LoVo (cell line): ENCODE measurements at places on chromosomes 11 and 22.
A peak's percentile ranks its signal among the peaks of the same experiment; 100 is the strongest.

- no peak for DNase-seq
Measured at GRCh38 chr11:66818231-66818955, 24.8 kb upstream of the RCE1 start.

GRCh38 chr11:66706989-66707388, 22.0 kb downstream of the SPTBN2 start:
- DNase-seq = no peak

DNA sequence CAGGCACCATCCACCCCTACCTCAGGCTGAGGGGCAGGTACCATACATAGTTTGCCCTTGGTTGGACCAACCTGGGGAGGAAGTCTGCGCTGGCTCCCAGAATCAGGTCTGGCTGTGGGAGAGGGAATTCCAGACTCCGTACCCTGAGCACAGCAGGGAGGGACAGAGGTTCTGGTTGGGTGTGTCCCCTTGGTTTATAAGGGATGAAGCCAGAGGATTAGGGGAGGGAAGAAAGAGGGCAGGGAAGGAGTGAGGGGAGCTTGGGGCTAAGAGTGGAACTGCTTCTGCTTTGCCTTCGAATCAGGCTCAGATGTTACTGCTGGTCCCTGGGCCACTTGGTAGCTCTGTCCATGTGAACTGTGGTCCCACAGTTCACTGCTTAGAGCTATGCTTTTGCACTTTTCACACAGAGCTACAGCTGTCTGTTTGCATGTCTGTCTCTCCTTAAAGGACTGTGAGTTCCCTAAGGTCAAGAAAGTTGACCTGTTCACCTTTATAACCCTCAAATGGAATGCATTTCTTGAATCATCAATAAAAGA, 9.2 kb downstream of the MMP20 start:
- DNase-seq = no peak

DNA sequence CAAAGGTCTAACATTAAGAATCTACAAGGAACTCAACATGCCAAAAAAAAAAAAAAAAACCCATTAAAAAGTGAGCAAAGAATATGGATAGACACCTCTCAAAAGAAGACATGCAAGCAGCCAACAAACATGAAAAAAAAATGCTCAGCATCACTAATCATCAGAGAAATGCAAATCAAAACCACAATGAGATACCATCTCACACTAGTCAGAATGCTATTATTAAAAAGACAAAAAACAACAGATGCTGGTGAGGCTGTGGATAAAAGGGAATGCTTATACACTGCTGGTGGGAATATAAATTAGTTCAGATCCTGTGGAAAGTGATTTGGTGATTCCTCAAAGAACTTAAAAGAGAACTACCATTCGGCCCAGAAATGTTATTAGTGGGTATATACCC, 257.7 kb upstream of the PLET1 start:
- no peak for DNase-seq

DNA sequence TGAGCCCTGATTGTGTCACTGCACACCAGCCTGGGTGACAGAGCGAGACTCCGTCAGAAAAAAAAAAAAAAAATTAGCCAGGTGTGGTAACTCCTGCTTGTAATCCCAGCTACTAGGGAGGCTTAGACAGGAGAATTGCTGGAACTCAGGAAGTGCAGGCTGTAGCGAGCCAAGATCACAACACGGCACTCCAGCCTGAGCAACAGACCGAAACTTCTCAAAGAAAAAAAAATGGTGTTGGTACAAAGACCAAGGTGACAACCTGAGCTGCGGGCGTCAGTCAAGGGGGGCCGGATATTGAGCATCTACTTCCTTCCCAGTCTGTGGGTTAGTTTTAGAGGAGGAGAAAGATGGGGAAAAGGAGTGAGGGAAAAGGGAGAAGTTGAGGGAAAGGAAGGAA, 48.5 kb upstream of the HSPA8 start:
- no peak for DNase-seq

DNA sequence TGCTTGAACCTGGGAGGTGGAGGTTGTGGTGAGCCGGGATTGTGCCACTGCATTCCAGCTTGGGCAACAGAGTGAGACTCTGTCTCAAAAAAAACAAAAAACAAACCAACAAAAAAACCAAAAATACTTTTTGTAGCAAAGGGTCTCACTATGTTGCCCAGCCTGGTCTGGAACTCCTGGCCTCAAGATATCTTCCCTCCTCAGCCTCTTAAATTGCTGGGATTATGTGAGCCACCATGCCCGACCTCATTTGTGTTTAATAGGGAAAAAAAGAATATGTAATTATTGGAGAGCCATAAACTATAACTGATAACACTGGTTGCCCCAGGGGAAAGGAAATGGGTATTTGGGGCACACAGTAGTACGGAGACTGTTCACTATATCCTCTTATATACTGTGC, 19.7 kb downstream of the UVRAG start:
- no peak for DNase-seq

DNA sequence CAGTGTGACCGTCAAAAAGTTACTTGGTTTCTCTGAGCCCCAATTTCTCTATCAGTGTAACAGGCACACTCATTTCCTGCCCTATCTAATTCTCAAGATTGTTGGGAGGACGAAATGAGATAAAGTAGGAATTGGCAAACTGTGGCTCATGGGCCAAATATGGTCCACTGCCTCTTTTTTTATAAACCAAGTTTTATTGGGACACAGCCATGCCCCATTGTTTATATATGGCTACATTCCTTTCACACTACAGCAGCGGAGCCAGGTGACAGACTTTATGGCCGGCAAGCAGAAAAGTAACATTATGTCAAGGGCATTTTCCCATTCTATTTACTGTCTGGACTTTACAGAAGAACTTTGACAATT, 116.7 kb upstream of the TIMP3 start:
- peak; percentile 18 for DNase-seq

- no peak for DNase-seq
Measured at GRCh38 chr11:83865636-83866461, 579.7 kb upstream of the CCDC90B start.

- DNase-seq = no peak
Measured at GRCh38 chr22:33882991-33883390, 37.3 kb downstream of the LARGE1 start.

- no peak for DNase-seq
Measured at GRCh38 chr11:67160045-67160444, 41.0 kb downstream of the KDM2A start.

- no peak for DNase-seq
Measured at GRCh38 chr11:64021757-64022093, 14.0 kb upstream of the FLRT1 start.

DNA sequence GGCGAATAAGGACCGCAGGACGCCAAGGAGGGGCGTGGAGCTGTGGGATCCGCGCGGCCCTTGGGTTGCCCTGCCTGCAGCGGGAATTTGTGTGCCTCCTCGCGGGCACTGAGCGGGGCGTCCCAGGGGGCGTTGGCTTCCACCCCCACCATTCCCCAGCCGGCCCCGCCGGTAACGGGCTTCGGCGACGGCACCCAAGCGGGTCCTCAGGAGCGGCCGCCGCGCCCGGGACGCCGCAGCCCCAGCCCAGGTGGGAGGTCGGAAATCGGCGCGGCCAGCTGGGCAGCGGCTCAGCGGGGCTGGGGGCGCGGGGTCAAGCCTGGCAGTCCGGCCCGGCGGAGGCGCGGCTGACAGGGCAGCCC, 320 bp downstream of the CLTCL1 start:
- peak; percentile 44 for DNase-seq

DNA sequence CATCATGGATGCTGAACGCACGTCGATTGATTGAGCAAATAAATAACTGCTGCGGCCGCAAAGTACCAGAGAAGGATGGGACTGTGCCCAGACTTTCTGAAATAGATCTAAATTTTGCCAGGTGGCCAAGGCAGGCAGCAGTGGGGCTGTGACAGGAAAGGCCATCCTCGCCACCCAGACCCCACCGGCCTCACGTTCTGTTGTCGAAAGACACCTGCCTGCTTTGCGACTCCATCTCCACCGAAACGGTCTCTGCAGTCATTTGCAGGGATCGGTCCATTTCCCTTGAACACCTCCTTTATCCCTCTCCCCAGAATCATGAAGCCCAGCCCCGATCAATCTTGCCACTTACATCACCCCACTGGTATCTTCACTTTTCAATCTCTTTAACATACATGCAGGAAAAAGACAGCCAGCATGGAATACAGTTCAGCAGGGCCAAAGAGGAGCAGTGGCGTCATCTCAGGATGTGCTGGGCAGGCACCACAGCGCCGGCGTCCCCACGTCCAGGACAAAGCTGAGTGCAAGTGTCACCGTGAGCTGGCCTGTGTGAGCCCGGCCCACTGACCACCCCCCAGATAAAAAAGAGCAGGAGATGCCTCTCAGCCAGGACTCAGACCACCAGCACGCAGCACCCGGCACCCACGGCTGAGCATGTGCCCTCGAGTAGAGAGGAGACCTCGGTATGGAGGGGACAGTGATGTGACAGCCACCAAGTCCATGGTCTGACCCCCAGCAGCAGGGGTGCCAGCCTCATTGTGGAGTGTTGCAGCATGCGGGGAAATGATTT, 610.3 kb downstream of the TBC1D22A start:
- no peak for DNase-seq

DNA sequence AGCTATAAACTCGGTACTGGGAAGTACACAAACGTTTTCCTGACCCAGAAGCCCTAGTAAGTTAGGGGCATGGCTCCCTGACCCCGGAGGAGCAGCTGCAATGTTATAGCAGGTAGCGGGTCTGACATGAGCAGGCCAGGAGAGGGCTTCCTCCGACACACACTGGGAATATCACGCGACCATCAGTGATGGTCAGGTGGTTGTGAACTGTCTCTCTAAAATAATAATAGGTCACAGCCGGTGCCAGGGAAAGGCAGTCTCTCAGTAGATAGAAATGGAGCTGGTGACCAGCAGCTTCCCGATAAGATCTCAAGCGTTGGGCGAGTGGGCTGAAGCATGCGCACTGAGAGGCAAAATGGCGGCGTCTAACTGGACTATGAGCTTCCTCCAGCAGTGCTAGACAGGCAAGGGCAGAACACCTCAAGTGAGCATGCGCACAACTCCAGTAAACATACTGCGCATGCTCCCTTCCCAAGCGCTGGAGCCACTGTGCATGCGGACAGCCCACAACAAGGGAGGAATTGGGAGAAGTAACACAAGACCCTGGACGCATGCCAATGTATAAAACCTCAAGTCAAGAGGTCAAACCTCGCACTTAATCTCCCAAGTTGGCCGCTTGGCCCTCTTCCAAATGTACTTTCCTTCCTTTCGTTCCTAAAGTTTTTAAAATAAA, 22.3 kb upstream of the TESMIN start:
- no peak for DNase-seq

- DNase-seq = no peak
Measured at GRCh38 chr22:41799486-41800347, 762 bp upstream of the CCDC134 start.
